CD4-positive, alpha-beta T cell (primary cell): ENCODE measurements at places on chromosomes 2 and 18.

DNA sequence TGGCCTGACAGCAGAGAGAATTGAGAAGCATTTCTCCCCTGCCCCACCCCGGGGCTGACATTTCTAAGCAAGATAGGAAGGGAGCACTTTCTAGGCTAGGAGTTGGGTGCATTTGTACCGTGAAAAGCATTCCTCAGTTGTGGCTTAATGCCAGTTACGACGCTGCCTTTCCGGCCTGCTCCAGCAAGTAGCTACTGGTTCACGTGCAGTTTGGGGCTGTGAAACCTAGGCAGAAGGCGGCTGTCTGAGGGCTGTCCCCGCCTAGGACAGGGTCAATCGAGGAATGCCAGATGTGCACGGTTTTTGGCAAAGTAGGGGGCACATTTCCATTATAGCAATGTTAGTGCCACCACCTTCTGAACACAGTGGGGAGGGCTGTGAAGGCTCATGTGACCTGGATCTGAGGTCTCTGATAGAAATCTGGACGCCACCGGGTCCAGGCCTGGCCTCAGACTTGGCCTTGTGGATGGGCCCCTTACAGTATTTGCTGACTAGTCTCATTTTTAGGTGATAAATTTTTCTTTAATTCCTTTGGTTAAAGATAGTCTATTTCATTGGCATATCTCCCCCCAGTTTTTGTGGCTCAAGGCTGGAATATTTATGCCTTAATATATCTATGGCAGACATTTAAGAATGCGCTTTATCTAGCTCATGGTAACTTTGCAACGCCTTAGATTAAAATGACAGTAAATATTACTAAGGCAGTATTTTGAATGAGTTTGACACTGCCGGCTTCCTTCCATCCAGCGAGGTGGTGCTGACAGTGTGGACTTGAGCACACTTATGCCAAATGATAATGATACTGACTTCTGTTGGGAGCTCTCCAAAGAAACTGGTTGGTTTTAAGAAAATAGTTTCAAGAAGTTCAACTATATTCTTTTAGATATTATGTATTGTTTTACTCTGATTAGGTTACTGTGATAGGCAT lies 78.7 kb downstream of the LPIN1 start:
- no peak for DNase-seq

DNA sequence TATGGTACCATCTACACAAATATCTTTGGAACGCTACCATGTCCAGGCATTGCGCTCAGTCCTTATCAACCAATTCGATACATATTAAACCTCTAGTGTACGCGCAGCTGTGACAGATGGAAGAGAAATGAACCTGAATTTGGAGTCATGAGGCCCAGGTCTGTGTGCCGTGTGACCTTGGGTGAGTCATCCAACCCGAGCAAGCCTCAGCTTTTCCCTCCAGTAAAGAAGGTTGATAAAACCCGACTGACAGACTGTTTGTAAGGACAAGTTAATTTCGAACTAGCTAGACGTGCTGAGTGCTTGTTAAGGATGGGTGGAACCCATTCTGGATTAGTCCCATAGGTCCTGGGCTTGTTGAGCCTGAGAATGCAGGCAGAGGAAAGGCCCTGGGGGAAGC lies 28.2 kb downstream of the GREB1 start:
- no peak for DNase-seq

DNA sequence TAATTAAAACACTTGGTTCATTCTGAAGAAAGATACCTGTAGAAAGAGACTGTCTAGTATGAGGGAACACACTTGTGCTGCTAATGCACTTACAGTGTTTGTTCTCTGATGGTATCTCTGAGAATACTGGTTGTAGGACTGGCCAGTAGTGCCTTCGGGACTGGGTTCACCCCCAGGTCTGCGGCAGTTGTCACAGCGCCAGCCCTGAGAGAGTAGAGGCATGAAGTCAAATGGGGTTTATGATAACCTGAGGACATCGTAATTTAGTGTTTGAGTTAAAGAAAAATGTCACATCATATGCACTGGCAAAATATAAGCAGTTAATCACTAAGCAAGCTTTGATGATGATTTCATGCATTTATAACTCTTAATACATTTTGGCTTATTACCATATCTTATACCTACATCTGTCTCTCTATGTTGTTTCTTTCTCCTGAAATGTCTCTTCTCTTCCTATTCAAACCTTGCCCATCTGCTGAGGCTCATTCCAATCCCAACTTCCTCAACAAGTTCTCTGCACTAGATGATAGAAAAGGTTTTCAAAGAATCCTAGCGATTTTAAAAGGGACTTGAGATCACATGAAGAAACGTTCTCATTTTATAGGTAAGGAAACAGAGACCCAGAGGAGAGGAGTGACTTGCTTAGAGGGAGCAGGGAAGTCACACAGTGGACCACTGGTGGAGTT lies 50.2 kb downstream of the ATIC start:
- no peak for DNase-seq

DNA sequence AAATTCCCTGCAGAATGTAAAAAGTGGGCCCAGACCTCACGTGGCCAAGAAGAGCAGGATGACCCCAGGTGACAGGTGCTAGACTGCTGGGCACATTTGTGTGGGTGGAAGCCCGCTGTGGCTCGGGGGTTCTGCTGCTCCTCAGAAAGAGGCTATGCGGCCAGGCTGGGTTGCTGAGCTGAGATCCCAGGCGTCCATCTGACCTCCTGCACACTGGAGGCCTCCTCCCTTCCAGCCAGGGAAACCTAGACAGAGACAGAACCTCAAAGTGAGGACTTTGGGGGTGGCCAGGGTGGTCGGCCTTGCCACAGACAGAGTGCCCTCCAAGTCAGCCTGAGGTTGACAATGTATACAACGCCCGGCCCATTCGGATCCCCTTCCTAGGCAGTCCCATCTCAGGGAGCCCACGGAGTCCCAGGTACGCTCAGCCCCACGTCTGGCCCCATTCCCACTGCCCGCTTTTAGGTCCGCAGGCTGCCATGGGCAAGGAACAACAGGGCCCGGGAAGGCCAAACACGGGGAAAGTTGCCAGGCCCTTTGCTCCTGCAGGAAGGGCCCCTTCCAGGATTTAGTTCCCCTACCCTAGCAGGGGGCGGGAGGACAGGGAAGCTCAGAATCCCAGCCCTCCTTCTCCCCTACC lies 75.6 kb downstream of the KIAA2012 start:
- DNase-seq: no peak

- no peak for DNase-seq
These were observed 22.2 kb downstream of the METAP1D start for GRCh38 chr2:172021955-172022354.
